ENCODE measurements at places on chromosomes 2 and 18.
A peak's percentile ranks its signal among the peaks of the same experiment; 100 is the strongest.

GRCh38 chr18:42045346-42045745 lies 90.3 kb downstream of the PIK3C3 start:
- DNase-seq = no peak

DNA sequence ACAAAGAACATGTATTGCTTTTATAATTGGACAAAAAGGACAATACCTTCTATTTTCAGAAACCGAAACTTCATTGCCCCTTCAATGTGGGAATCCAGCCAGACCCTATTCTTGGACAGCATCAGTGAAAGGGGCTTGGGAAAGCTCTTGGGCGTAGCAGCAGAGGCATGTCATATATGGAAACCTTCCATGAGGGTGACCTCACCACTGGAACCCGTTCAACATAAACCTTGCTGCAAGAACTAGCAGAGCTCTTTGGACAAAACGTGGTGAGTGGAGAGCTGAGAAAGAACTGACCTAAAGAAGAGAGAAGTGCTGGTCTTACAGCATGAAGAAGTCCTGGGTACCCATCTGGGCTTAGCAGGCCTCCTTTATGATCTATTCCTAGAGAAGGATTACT lies 22.7 kb upstream of the ACTG2 start:
- DNase-seq = no peak

GRCh38 chr2:90069290-90069894 lies 1377.9 kb downstream of the RPIA start:
- DNase-seq = no peak

DNA sequence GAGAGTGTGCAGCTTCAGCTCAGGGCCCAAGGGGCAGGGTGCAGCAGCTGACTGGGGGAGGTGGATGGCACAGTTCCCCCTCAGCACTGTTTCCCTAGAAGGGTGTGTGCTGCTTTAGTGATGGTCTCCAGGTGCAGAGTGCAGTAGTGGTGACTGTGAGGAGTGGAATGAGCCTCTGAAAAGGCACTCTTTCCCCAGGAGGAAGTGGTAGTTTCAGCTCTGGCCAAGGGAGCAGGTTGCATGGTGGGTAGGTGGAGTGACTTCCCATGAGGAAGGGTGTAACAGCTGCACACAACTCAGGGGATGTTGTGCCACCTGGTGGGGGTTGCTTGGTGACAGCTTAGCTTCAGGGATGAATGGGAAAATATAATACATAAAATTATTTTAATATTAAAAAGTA lies 251.5 kb upstream of the NXPH2 start:
- DNase-seq = peak; percentile 68

DNA sequence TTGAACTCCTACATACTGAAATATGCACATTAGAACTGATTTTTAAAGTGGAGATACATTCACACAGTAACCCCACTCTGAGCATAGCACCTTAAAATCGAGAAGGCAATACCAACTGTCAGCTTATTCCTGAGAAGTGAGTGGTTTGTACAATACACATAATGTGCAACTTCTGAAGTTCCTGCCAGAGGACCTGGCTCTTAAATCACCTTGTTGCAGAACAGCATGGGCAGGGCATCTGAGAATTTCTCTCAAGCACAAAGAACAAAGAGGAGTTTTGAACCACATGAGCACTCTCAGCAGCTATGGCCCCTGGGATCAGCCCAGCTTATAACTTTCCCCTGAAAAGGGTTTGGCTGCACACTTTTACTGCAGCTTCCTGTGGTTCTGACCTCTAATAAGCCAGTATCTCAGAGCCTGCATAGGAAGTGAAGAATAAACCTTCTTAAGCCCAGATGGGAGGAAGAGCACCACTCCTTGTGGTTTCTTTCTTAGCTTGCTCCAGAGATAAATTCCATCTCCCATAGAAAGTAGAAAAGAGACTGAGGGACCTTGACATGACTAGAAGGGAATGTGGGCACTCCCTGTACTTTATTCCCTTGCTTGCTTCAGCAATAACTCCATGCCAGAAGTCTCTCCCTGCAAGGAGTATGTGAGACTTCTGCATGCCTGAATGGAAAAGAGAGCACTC lies 862.3 kb downstream of the SUCLG1 start:
- DNase-seq = no peak

DNA sequence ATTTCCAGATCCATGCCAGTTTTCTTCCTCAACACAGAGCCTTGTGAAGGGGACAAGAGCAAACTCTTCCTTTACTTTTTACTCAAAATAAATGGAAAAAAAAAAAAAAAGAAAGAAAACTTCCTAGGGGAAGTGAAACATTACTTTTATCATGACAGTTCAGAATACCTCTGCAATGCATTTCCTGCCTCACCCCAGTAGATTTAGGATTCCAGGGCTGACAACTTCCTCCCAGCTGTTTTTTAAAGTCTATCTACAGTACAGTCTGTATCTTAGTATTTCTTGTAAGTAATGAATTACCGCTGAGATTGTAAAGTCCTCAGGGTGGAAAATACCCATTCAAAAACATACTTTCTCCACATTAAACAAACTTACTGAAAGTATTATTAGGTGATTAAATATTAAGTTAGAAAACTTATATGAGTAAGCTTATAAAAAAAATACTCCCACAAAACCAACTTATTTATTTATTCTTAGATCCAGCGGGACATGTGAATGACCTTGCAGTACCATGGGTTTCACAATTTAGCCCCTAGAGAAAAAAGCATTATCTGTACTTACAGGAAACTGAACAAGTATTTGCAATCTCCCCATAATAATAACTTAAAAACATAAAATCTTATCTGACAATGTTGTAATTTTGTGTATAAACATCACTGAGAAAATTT lies 117.7 kb downstream of the RBMS1 start:
- no peak for DNase-seq
